Osteoblast (primary cell): ENCODE measurements at places on chromosomes 1 and 21. TPM values are rescaled to one million over a fixed set of nuclear protein-coding genes. Genes with fewer than 3 reads are reported as not detected.

GRCh38 chr1:238642231-238642630 is 744.1 kb upstream of the CHRM3 start:
- DNase-seq: no peak

GRCh38 chr1:113125517-113125916 is 52.5 kb downstream of the LRIG2 start:
- DNase-seq: no peak

DNA sequence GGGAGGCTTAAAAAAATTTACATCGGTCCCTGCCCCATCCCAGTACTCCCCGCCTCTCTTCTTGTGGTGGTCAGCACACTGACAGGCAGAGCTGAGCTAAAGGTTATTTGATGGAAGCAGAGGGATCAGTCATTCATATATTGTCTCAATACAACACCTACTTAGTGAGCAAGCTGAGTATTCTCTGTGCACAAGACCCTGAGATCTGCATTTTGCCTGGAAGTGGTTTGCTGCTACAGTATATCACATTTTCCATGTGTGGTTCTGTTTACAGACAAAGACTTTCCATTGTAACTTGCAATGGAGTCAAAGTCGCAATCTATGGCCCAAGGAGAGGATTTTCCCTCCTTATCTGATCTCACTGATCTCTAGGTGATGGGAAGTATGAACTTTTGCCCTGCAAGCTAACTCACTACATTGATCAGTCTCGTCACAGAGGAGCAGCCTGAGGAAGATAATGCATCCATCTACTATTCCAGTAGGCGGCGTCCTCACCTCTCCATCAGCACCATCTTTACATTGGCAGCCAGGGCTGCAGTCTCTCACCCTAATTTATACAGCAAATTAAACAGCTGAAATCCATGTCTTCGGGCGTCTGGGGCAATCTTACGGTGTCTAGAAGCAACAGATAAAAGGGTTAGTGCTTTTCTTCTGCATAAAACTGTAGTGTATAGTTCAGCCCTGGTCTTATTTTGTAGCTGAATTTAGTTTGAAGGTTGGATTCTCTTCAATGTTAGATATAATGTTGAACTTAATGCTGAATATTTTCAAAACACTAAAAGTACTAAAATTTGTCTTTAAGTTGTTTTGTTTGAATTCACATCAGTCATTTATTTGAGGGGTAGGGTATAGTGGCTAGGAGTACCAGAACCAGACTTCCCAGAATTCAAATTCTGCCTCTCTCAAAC is 3.2 kb upstream of the TRAF5 start:
- DNase-seq: peak; percentile 83

The OLIG2 gene
- not detected in 2 replicates for total RNA-seq

DNA sequence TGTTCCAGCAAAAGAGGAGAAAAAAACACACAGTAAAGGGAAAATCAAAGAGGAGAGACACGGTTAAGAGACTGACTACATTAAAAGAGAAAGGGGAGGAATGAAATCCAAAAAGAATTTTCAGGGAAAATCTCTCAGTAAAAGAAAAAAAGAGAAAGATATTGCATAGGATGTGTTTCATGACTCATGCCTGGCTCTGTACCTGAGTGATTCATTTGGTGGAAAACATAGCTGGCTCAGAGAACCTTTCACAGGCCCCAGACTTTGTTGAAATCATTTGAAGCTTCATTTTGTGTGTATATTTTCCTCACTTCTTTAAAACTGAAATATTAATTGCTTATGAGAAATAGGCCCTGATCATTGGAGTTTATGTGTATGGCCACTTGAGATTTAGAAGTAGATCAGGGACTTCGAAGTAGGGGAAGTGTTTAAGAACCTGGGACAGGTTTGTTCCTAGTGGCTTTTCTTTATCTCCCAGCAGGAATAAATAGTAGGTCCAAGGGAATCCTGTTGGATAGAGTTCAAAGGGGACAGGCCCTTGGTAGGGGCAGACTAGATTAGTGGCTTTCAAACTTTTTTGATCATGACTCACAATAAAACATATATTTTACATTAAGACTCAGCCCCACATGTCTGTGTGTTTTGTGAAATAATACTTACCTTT is 239.1 kb upstream of the SGIP1 start:
- DNase-seq: no peak
